ENCODE measurements at places on chromosomes 13 and 19.

GRCh38 chr19:17183271-17183761 is 31.8 kb upstream of the USE1 start:
- no peak for DNase-seq

DNA sequence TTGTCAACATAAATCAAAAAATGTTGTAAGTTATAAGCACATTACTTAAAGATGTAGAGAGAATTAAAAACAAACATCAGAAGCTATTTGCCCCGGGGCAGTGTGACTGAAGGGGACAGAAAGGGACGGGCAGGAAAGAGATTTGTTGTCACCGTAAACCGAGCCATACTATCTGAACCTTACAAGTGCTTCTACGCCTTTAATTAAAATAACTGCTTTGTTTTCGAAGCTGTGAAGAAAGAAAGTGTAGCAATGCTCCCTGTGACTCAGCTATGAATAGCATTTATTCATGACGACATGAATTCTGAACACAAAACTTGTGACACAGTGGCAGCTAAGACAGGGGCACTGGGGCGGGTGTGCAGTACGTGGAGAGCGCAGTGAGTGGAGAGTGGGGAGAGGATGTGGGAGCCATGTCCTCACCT is 30.0 kb downstream of the ZNF787 start:
- no peak for DNase-seq

DNA sequence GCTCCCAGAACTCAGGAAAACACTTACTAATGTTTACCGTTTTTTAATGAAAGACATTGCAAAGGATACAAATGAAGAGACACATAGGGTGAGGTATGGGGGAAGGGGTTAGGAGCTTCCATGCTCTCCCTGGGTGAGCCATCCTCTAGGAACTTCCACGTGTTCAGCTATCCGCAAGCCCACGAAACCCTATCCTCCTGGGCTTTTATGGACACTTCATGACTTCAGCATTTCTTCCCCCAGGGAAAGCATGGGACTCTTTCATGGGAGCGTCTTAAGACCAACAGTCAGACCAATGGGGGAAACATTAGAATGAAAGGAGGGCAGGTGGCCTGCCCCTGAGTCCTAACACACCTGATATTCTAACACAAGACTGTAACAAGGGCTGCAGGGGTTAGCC is 6.6 kb upstream of the ESD start:
- no peak for DNase-seq

DNA sequence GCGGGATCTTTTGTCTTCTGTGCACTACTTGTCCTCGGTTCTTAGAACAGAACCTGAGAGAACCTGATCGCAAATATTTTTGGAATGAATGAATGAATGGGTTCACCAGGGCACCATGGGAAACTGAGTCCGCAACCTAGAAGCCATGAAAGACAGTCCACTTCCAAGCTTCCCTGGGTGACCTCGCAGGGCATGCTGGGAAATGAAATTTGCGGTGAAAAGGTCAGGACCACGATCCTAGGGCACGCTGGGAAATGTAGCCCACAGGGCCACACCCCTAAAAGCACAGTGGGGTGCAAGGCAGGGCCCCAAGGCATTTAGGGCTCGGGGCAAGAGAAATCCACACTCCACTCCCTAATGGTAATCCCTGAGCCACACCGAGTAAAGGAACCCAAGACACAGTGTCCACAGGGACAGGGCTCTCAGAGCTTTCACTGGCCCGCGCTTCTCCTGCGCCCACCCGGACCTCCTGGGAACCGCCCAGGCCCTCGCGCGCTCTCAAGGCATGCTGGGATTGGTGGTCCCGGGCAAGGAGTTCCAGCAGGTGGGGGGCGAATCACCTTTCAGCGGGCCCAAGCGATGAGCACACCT is 1.1 kb upstream of the PPP1R12C start:
- no peak for DNase-seq

GRCh38 chr13:113805431-113806103 is 46.5 kb downstream of the TMEM255B start:
- no peak for DNase-seq

DNA sequence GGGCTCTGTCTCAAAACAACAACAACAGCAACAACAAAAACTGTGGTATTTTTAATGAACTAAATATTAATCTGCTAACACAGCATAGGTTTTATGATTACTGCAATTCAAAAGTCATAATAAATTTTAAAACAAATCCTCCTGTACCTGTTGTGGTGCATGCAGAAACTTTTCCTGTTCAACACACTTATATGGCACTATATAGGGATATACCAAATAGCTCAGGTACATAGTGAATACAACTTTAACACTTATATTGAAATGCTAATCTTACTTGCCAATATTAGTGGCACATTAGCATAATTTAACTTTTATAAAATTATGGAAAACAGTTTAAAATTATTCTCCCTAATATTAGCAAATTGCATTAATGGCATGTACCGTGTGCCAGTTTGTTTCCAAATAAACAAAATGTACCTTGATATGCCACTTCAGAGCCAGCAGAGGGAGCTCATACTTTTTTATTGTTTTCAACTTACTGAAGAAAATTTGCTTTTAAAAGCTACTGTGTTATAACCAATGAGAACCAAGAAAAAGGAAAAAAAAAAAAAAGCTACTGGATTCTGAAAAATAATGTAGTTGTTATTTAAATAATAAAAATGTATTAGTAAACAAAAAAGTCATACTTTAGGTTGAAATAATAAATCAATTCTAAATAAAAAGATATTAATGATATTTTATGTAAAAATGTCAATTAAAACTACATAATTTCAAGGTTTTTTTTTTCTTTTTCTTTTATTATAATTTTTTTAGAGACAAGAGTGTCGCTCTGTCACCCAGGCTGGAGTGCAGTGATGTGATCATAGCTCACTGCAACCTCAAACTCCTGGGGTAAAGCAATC is 18.0 kb upstream of the RBM26 start:
- DNase-seq, result no peak

DNA sequence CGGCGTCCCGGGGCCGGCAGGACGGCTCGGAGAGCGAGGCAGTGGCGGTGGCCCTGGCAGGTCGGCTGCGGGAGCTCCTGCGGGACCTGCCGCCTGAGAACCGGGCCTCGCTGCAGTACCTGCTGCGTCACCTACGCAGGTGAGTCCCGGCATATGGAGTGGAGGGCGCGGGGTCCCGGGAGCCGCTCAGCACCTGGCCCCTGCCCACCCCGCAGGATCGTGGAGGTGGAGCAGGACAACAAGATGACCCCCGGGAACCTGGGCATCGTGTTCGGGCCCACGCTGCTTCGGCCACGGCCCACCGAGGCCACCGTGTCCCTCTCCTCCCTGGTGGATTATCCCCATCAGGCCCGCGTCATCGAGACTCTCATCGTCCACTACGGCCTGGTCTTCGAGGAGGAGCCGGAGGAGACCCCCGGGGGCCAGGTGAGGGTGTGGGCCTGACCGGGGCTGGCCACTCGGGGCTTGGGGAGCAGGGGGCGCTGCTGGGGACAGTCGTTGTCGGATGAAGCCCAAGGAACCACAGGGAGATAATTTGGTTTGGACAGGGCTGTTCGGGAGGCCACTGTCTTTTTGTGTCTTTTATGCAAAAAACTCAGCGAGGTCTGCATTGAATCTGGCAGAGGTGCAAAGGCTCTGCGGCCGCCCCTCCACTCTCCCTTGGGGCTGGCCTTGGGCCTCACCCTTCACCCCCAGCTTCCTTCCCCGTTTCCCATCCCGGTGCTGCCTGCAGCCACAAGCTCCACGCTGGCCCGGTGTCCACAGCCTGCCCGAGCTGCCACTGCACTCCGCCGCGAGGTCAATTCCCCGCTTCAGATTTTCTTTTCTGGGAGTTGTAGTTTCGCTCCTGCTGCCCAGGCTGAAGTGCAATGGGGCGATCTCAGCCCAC is 12.0 kb downstream of the POLR2E start:
- DNase-seq, result no peak

DNA sequence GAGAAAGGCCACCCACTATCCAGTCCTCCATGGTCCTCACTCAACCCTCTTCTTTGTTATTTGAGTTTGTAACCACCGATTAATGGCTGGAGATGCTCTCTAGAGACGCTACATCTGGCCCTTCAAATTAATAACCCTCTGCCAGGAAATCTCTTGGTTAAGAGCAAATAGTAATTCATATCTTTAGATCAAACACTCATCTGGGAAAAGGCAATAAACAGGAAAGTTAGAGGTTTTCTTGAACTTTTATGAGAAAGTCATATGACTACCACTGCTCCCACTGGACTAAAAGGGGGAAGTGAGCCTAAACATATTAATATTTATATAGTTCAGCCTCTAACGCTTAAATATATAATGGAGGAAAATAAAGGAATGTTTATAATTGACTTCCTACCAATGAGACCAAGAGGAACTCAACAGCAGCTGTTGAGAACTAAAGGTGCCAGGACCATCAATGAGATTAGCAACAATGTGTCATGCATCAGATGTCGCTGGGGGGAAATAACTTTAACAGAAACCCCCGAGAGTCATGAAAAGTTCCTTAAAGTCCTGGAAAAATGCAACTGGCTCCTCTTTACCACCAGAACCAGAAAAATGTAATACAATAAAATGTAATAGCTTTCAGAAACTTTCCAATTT is 2.7 kb downstream of the TBC1D4 start:
- no peak for DNase-seq

DNA sequence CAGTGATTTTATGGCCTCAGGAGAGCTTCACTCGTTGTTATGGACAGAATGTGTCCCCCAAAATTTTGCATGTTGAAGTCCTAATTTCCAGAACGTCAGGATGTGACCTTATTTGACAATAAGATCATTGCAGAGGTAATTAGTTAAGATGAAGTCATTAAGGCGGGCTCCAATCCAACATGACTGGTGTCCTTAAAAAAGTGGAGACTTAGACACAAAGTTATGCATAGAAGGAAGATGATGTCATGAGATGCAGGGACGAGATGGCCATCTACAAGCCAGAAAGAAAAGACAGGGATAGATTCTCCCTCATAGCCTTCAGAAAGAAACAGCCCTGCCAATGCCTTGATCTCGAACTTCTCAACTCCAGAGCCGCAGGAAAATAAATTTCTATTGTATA is 25.8 kb upstream of the SPATA13 start:
- no peak for DNase-seq

Data from GM04503 (cell line).